Kidney epithelial cell (primary cell): ENCODE measurements at places on chromosomes 12 and 14. TPM values are rescaled to one million over a fixed set of nuclear protein-coding genes. Genes with fewer than 3 reads are reported as not detected.

Gene DBX2
- total RNA-seq, result not detected in 2 replicates

Gene SIX6
- not detected in 2 replicates for total RNA-seq

Gene ALX1
- total RNA-seq, result 0.21 and 0.54 TPM in 2 replicates

Gene CCDC38
- total RNA-seq, result 0.07 TPM in 1 of 2 replicates, not detected in the other

Gene ACACB
- total RNA-seq, result 0.84 and 1.9 TPM in 2 replicates

Gene LBHD2
- total RNA-seq, result not detected in 2 replicates

Gene RPL10L
- not detected in 2 replicates for total RNA-seq

Gene NEUROD4
- not detected in 2 replicates for total RNA-seq

Gene SAMD15
- total RNA-seq, result 1.9 and 15.5 TPM in 2 replicates

Gene POLE2
- total RNA-seq, result 2.8 and 10.2 TPM in 2 replicates

Gene STAB2
- total RNA-seq, result not detected in 2 replicates

Gene ADGRD1
- 0.08 TPM in 1 of 2 replicates, not detected in the other for total RNA-seq

Gene MIP
- not detected in 2 replicates for total RNA-seq

Gene G2E3
- 8.7 and 9.1 TPM in 2 replicates for total RNA-seq

Gene ZFHX2
- 2.3 and 2.6 TPM in 2 replicates for total RNA-seq

Gene RNF212B
- total RNA-seq, result not detected in 2 replicates

Gene PLEKHG3
- total RNA-seq, result 109 and 136 TPM in 2 replicates

Gene NPFF
- 3.0 TPM in 1 of 2 replicates, not detected in the other for total RNA-seq

Gene CDC42BPB
- 147 and 167 TPM in 2 replicates for total RNA-seq

Gene MRPL42
- 74.3 and 95.1 TPM in 2 replicates for total RNA-seq

Gene FZD10
- 5.1 and 5.5 TPM in 2 replicates for total RNA-seq

Gene OLR1
- total RNA-seq, result not detected in 2 replicates

Gene LALBA
- not detected in 2 replicates for total RNA-seq

Gene PMCH
- not detected in 2 replicates for total RNA-seq

Gene DNAL1
- 19.3 and 23.3 TPM in 2 replicates for total RNA-seq

Gene FAIM2
- not detected in 2 replicates for total RNA-seq

Gene KRT79
- total RNA-seq, result not detected in 2 replicates

Gene PLA2G1B
- not detected in 2 replicates for total RNA-seq

Gene RPGRIP1
- not detected in 2 replicates for total RNA-seq

Gene SLCO1B1
- not detected in 2 replicates for total RNA-seq

Gene PRB4
- total RNA-seq, result not detected in 2 replicates

Gene USP44
- 0.89 and 1.3 TPM in 2 replicates for total RNA-seq

Gene LPAR5
- 3.8 and 5.2 TPM in 2 replicates for total RNA-seq

Gene LTBP2
- 69.5 and 81.5 TPM in 2 replicates for total RNA-seq

Gene PTPRR
- 2.3 and 2.8 TPM in 2 replicates for total RNA-seq

Gene CLEC1A
- 0.04 TPM in 1 of 2 replicates, not detected in the other for total RNA-seq

Gene KRT78
- not detected in 2 replicates for total RNA-seq

Gene BLTP3B
- total RNA-seq, result 11.0 and 11.6 TPM in 2 replicates

Gene HOXC12
- total RNA-seq, result not detected in 2 replicates

Gene C1QL4
- total RNA-seq, result not detected in 2 replicates

Gene NUMB
- total RNA-seq, result 30.5 and 33.1 TPM in 2 replicates

Gene CAPRIN2
- total RNA-seq, result 25.9 and 30.2 TPM in 2 replicates

Gene UNC119B
- total RNA-seq, result 22.8 and 29.4 TPM in 2 replicates

Gene NKX2-1
- not detected in 2 replicates for total RNA-seq

Gene CLEC12A
- total RNA-seq, result not detected in 2 replicates

Gene POTEM
- not detected in 2 replicates for total RNA-seq
